ENCODE measurements at places on chromosomes 1 and 21. TPM values are rescaled to one million over a fixed set of nuclear protein-coding genes. Genes with fewer than 3 reads are reported as not detected.

PHLDA3 gene
- 9.1 TPM for polyA plus RNA-seq

CRNN gene
- polyA plus RNA-seq, result not detected

CYP4A11 gene
- polyA plus RNA-seq, result 50.3 TPM

GJA9 gene
- polyA plus RNA-seq, result 0.20 TPM

NHLH1 gene
- 0.08 TPM for polyA plus RNA-seq

LTN1 gene
- polyA plus RNA-seq, result 35.6 TPM

SLC35F3 gene
- 0.42 TPM for polyA plus RNA-seq

GCSAML gene
- 0.71 TPM for polyA plus RNA-seq

MAEL gene
- 2.5 TPM for polyA plus RNA-seq

RGS8 gene
- polyA plus RNA-seq, result 0.03 TPM

FCMR gene
- polyA plus RNA-seq, result 1.9 TPM

KMO gene
- 24.3 TPM for polyA plus RNA-seq

AMPD1 gene
- not detected for polyA plus RNA-seq

ARHGAP29 gene
- polyA plus RNA-seq, result 85.6 TPM

PLA2G2A gene
- not detected for polyA plus RNA-seq

AVPR1B gene
- 0.72 TPM for polyA plus RNA-seq

SHISAL2A gene
- 1.6 TPM for polyA plus RNA-seq

ZBTB37 gene
- 7.9 TPM for polyA plus RNA-seq

LRRC8B gene
- polyA plus RNA-seq, result 10.6 TPM

LYST gene
- 13.2 TPM for polyA plus RNA-seq

ANGPTL1 gene
- 4.7 TPM for polyA plus RNA-seq

PTPRU gene
- polyA plus RNA-seq, result 12.0 TPM

CLCNKA gene
- 13.0 TPM for polyA plus RNA-seq

MEX3A gene
- polyA plus RNA-seq, result 42.6 TPM

ADORA3 gene
- 0.89 TPM for polyA plus RNA-seq

PTPN14 gene
- 36.4 TPM for polyA plus RNA-seq

LCE2A gene
- polyA plus RNA-seq, result not detected

S100A12 gene
- polyA plus RNA-seq, result 3.9 TPM

KCNH1 gene
- 0.31 TPM for polyA plus RNA-seq

UQCRHL gene
- 1.1 TPM for polyA plus RNA-seq

TRIM67 gene
- 0.07 TPM for polyA plus RNA-seq

SLC45A1 gene
- 2.8 TPM for polyA plus RNA-seq

GADD45A gene
- polyA plus RNA-seq, result 139 TPM

OR2L5 gene
- polyA plus RNA-seq, result not detected

OR14I1 gene
- polyA plus RNA-seq, result not detected

TNNI3K gene
- 1.0 TPM for polyA plus RNA-seq

SH2D5 gene
- polyA plus RNA-seq, result 0.64 TPM
